ENCODE measurements at places on chromosomes 1 and 21.

GRCh38 chr21:34279285-34279684, 84.5 kb upstream of the KCNE2 start:
- DNase-seq: no peak

- no peak for DNase-seq
Observed at GRCh38 chr1:101440485-101440884, 203.7 kb downstream of the S1PR1 start.

DNA sequence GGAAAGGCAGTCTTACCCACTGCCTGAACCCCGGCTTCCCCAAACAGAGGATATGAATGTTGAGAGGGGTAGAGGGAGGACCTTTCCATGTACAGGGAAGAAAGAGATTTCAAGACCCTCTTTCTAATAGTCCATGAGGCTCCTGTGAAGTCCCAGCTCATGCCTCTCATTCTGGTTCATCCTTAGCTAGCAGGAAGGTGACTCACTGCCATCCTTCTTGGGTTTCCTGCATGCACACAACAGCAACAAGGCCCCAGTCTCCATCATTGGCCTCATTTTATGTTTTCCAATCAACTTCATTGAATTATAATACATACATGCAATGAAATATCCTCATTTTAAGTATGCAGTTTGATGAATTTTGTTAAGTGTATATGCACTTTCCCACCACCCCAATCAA, 46.2 kb downstream of the SYT2 start:
- no peak for DNase-seq

DNA sequence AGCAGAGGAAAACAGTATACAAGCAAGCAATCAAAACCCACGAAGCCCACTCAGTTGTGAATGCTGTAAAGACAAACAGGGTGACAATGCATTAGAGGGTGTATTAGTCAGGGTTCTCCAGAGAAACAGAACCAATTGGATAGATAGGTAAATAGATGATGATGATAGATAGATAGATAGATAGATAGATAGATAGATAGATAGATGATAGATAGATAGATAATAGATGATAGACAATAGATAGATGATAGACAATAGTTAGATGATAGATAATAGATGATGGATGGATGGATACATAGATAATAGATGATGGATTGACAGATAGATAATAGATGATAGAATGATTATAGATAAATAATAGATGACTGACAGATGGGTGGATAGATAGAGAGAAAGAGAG, 48.3 kb downstream of the LRRC38 start:
- no peak for DNase-seq

GRCh38 chr1:243623841-243624240, 226.2 kb downstream of the AKT3 start:
- DNase-seq: no peak

GRCh38 chr1:212613440-212614335, 5.1 kb downstream of the ATF3 start:
- DNase-seq: no peak

- DNase-seq: no peak
Observed at GRCh38 chr21:31526040-31526439, 133.5 kb upstream of the SOD1 start.

GRCh38 chr21:35249636-35250035, 200.5 kb upstream of the RUNX1 start:
- DNase-seq: no peak

- DNase-seq: no peak
Observed at GRCh38 chr1:178122283-178122682, 28.4 kb downstream of the RASAL2 start.

DNA sequence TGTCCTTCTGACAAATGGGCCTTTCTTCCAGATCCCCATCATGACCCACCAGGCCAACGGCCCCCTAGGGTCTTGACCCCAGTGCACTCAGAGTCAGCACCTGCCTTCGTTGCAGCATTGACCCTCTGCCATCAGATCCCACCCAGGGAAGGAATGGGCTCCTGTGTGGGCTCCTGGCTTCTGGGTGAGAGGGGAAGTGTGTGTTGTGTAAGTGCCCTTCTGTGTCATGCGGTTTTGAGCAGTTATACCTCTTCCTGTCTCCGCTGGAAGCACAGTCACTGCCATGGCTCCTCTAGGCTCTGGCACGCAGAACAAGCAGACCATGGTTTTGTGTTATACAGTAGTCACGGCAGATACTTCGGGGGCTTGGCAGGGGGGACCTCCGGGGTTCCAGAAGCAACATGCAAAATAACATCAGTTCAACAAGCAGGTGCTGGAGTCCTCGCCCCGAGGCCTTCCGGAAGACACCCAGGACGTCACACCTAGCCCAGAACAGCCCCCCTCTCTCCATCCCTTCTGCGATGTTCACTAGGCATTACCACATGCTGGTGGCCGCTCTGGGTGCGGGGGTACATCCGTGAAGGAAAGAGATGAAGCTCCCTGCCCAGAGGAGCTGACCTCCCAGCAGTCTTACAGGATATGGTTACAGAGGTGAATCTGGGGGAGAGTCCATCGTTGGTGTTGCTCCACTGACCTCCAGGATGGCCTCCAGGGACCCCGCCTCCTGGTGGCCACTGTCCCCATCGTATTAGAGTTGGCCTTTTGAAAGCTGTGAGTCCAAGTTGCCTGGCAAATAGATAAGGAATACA, 17.4 kb upstream of the KCNAB2 start:
- peak; percentile 90 for DNase-seq

- DNase-seq: no peak
Observed at GRCh38 chr1:164311377-164311776, 247.6 kb upstream of the PBX1 start.

- DNase-seq: no peak
Observed at GRCh38 chr1:178031856-178032320, 62.0 kb upstream of the RASAL2 start.

GRCh38 chr1:2628933-2629626, 3.7 kb downstream of the MMEL1 start:
- no peak for DNase-seq

DNA sequence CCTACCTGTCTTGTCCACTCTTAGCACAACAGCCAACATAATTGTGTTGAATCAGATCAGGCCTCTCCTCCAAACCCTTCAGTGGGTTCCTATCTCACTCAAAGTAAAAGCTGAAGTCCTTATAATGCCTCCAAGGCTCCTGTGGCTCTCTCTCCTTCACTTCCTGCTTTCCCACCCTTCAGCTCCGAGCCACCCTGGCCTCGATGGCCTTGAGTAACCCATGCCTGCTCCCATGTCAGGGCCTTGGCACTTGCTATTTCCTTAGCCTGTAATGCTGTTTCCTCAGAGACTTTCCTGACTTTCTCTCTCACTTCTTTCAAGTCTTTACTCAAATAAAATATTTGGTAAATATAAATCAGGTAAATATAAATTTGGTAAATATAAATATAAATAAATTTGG, 8.1 kb upstream of the PLEKHM2 start:
- no peak for DNase-seq

DNA sequence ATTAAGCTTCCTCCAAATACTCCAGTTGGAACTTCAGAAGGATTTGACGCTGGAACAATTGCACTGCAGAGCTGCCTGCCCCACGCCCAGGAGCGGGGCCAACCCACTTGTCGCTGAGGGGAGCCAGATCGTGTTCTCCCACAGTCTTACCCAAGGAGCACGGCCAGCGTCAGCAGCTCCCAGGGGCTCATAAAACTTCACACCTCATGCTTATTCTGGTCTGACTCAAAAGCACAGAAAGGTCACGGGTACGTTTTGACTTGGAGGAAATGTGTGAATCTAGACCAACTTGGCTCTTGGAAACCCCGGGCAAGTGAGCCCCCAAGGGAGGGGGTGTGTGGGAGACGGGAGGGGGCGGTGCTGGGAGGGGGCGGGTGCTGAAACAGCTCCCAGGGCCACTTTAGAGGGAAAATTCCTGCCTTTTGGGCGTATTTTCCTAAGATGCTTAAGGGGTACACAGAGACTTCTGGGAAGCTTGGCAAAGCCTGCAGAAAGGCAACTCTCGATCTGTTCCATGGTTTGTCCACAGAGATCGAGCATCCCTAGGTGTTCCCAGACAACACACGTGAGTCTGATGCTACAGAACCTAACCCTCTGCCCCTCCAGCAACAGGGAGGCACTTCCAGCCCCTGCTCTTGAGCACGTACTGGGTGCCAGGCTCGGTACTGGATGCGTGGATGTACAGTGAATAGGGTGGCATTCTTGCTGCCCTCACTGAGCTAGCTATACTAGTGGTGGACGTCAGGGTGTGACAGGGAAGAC, 98.9 kb downstream of the DHRS3 start:
- no peak for DNase-seq

GRCh38 chr1:11944358-11944931, 9.9 kb downstream of the PLOD1 start:
- no peak for DNase-seq

DNA sequence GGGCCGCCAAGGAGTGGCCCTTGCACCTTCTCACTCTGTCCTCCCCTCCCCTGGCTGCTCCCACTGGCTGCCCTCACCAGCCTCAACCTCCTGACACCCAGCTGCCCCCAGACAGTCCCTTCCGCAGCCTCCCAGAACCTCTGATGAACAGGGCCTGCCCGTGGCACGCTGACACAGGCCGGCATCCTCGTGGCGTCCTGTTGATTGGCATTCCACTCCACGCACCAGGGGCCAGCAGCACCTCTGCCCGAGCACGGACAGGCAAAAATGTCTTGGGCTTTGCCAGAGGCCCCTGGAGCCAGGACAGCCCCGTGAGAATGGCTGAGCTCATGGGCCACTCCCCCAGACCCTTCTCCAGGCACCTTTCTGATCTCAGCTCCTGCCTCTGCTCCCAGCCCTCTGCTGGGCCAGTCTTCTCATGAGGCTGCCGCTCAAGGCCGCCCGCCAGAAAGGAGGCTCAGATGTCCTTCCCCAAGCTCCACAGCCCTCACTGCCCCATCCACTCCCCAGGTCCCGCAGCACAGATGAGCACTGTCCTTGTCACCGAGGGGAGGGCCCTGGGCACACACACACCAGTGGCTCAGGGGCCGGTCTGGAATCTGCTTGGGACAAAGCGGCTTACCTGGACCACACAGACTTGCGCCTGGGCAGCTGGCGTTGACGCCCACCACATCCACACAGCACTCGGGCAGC, 15.8 kb upstream of the RNF223 start:
- no peak for DNase-seq

DNA sequence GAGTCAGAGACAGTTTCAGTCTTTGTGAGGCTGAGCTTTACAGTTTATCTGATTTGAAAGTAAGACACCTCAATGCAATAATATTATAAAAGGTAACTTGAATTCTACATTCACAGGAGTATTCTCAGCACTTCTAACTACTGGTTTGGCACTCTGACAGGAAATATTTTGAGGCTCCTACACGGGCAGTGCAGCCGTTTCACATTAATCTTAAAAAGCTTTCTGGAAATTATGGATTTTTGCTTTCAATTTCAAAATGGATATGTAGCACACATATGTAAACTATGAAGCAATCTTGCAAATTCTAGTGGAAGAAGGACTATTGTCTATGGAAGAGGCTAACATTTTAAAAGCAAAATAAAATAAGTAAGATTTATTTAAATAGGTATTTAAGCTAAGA, 262.9 kb upstream of the SNX7 start:
- no peak for DNase-seq

DNA sequence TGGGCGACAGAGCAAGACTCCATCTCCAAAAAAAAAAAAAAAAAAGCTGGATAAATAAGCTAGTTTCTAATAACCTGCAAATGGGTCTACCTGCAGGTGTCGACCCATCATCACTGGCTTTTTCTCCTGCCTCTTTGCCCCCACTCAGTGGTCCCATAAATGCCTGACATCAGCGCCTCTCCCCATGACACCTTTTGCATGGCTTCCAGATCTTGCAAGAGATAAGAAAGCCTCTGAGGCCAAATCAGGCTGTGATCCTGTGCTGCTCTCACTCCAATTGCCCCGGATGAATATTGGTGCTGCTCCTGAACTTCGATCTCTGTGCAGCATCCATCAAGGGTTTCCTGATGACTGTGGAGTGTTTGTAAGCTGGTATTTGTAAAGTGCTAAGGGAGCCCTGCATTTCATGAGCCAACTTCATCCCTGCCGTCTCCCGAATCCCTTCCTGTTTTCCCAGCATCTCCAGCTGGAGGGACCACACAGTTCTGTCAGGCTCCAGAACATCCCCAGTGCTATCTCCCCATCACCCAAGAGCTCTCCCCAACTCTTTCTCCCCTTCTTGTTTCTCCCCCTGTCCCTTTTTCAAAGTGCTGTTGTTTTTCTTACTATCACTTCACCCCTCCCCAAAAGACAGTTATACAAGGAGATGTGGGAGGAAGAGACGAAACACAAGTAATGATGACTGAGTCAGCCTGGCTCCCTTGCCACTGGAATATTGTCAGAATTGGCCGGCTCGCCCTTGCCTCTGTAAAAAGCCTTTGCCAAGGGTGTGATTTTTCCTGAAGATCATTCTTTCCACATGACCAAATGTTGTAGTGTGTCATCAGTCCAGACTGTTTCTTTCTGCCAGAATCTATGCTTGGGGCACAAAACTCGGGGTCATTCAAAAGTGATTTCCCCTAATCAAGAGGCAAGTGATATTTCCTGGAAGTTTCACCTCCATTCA, 2.8 kb upstream of the EFHD2 start:
- no peak for DNase-seq

DNA sequence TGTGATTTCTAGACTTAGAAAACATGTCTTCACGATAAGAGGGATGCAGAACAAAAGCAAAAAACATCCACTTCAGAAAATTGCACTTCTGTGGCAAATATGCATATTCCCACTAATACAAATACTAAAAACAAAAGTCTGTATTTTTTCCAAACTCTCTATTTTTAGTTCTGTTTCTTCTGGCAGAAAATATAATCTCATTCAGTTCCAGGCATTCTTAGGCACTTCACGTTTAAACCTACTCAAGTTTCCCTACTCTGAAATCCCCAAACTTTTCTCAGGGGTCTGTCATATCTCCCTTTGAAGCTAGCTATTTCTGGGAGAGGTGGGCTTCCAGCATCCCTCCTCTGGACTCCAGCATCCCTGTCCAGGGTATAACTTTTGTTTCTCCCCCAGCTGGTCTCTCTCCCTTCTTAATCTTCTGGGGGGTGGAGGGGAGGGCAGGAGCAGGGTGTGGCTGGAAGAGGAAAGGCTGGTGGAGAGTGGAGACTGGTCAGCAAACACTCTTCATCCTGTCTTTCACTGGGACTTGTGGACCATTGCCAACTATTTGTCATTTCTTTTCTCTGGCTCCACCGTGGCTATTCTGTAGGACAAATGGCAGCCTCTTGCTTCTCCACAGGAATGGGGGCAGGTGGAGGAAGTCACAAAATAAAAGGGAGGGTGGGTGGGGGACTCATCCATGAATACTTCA, 19.6 kb upstream of the NCF2 start:
- DNase-seq: no peak

DNA sequence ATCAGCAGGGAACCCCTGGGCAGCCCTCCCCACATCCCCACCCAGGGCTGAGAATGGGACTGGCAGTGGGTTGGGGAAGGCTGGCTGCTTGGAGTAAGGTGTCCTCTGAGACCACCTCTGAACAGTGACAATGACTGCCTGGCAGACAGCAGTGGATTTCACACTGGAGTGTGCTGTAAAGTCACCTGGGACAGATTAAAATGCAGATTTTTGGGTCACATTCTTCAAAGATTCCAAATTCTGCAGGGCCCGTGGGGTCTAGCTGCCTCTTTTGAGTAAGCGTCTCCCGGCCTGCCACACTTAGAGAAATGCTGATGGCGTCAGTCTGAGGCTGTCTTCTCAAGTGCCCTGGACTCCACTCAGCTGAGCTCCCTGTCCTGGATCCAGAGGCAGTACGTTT, 164.5 kb downstream of the GRIK3 start:
- no peak for DNase-seq

All from bone marrow (tissue), 2 donors.